ENCODE measurements at places on chromosomes 4 and X. TPM values are rescaled to one million over a fixed set of nuclear protein-coding genes. Genes with fewer than 3 reads are reported as not detected.
A peak's percentile ranks its signal among the peaks of the same experiment; 100 is the strongest.

DNA sequence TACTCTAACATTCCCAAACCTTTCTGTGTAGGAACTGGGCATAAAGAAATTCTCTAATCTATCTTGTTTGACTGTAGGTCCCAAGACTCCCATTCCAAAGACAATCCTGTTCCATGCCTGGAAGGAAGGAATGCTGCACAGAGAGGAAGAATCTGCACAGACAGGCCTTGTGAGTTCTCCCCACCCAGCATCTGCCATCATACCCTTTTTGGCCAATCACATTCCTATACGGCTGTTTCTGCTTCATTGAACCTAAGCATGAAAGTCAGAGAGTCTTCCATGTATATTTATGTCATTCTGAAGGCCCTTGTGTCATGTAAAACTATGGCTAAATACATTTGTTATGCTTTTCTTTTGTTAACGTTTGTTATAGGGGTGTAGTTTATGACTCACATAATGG is 667.7 kb upstream of the IGFBP7 start:
- H3K27ac ChIP-seq, result no peak overlapping the region
- DNase-seq, result no peak
- H3K4me3 ChIP-seq, result no peak overlapping the region
- no peaks in the 10 kb centered on the region for H3K4me1 ChIP-seq
- H3K36me3 ChIP-seq, result no peaks in the 10 kb centered on the region
- H3K27me3 ChIP-seq, result no peaks in the 10 kb centered on the region

DNA sequence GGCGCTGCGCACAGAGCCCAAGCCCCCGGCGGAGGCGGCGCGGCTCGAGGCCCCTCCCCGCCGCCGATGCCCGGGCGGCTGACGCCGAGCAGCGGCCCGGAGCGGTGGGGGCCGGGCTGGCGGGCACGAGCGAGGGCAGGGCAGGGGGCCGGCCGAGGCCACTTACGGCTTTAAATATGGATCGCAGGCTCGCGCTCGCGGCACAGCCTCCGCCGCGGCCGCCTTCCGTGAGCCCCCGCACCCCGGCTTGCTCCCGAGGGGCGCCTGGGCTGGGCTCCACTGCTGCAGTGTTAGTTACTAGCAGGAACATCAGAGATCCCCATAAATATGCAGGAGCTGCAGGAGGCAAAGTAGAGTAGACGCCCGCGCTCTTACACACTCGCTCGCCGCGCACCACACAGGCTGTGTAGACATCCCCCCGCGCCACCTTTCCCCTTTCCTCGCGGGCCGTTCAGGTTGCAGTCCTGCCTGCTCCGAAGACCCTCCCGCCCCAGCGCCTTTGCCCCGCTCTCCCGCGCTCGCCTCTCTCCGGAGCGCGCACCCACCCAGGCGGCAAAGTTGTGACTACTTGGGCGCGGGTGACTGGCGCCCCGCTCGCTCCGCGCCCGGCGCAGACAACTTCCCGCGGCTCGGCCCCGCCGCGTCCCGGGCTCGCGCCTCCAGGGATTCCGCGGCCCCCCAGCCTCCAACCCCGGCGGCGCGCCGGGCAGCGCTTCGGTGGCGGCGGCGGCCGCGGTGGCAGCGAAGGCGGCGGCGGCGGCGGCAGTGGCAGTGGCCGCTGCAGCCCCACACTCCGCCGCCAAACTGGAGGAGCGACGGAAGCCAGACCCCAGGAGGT is 152.0 kb upstream of the SLC4A4 start:
- no peaks in the 10 kb centered on the region for H3K4me1 ChIP-seq
- H3K36me3 ChIP-seq, result no peaks in the 10 kb centered on the region
- peak overlapping the region; percentile 62 for H3K4me3 ChIP-seq
- H3K27ac ChIP-seq, result no peak overlapping the region

- no peak for DNase-seq
- no peaks in the 10 kb centered on the region for H3K4me1 ChIP-seq
- H3K4me3 ChIP-seq, result no peak overlapping the region
- no peaks in the 10 kb centered on the region for H3K27me3 ChIP-seq
- no peak overlapping the region for H3K27ac ChIP-seq
Observed at GRCh38 chr4:173871643-173872042, 341.6 kb upstream of the HAND2 start.

DNA sequence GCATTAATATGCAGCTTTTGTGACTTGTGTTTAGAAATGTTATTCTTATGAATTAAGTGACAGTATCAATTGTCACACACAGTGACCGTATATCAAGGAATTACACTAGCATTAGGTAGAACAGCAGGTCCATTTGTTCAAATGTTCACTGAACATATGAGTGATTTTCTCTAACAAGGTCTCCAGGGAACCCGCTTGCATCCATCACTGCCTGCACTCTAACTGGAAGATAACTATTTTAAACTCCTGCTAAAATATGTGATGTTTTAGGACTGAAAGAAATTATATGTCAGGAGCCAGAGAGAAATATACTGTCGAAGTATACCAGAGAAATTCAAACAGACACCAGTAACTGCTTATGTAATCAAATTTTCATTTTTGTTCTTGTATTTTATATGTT is 1395.7 kb downstream of the PCDH18 start:
- H3K36me3 ChIP-seq, result no peaks in the 10 kb centered on the region
- no peak overlapping the region for H3K4me3 ChIP-seq

GRCh38 chr4:162403419-162403818 is 239.6 kb upstream of the FSTL5 start:
- no peaks in the 10 kb centered on the region for H3K36me3 ChIP-seq
- H3K27ac ChIP-seq, result no peak overlapping the region
- H3K27me3 ChIP-seq, result no peaks in the 10 kb centered on the region
- no peak for DNase-seq
- H3K4me1 ChIP-seq, result no peaks in the 10 kb centered on the region
- no peak overlapping the region for H3K4me3 ChIP-seq

DNA sequence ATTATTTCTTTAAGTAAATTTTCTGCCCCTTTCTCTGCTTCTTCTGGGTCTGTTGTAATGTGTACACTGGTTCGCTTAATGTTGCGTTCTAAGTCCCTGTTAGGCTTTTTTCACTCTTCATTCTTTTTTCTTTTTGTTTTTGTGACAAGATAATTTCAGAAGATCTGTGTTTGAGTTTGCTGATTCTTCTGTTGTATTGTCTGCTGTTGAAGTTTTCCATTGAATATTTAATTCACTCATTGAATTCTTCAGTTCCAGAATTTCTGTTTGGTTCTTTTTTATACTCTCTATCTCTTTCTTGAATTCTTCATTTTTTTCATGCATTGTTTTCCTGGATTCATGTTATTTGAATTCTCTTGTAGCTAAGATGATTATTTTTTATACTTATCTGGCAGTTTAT is 66.3 kb upstream of the NUDT6 start:
- H3K36me3 ChIP-seq, result no peaks in the 10 kb centered on the region
- no peak for DNase-seq
- H3K4me1 ChIP-seq, result no peaks in the 10 kb centered on the region
- H3K27ac ChIP-seq, result no peak overlapping the region

DNA sequence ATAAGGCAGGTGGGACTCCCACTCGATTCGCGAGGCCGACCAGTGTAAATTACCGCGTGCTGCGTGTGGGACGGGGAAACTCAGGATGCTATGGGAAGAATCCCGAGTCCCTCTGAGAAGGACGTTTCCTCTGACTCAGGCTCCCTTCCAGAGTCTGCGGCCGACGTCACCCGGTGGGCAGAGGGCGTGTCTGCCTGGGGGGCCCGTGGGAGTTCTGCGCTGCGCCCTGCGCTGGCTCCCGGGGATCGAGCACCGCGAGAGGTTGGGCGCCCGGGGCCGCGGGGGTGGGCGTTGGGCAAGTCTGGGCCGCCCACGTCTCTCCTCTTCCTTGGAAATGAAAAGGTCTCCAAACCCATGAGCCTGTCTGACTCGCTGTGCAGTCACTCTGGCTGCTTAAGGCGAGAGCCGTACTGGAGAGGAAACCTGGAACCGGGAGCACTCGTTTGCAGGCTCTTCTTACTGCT is 568 bp downstream of the NIPAL1 start:
- H3K27me3 ChIP-seq, result no peaks in the 10 kb centered on the region
- DNase-seq, result peak; percentile 72
- H3K4me3 ChIP-seq, result peak overlapping the region; percentile 98
- H3K27ac ChIP-seq, result peak overlapping the region; percentile 93
- H3K4me1 ChIP-seq, result peaks cover 32% of the 10 kb centered on the region
- H3K36me3 ChIP-seq, result peaks cover 16% of the 10 kb centered on the region

- H3K27ac ChIP-seq, result no peak overlapping the region
- H3K27me3 ChIP-seq, result peaks cover 16% of the 10 kb centered on the region
- peak; percentile 16 for DNase-seq
- no peaks in the 10 kb centered on the region for H3K36me3 ChIP-seq
Observed at GRCh38 chr4:6257247-6258025, 12.2 kb upstream of the WFS1 start.

GRCh38 chr4:109729117-109729717 is 653 bp downstream of the PLA2G12A start:
- peak overlapping the region; percentile 74 for H3K27ac ChIP-seq
- no peaks in the 10 kb centered on the region for H3K27me3 ChIP-seq
- peaks cover 9% of the 10 kb centered on the region for H3K4me1 ChIP-seq
- peak overlapping the region; percentile 78 for H3K4me3 ChIP-seq

GRCh38 chr4:1721666-1722550 is 587 bp downstream of the TACC3 start:
- no peak for DNase-seq
- H3K36me3 ChIP-seq, result 0 out of 2 replicates have a peak, but pooled peaks cover 9% of the 10 kb centered on the region
- no peaks in the 10 kb centered on the region for H3K27me3 ChIP-seq
- H3K4me3 ChIP-seq, result peak overlapping the region; percentile 93

- no peak for DNase-seq
- H3K36me3 ChIP-seq, result no peaks in the 10 kb centered on the region
- no peaks in the 10 kb centered on the region for H3K27me3 ChIP-seq
- H3K4me1 ChIP-seq, result peaks cover 8% of the 10 kb centered on the region
- H3K4me3 ChIP-seq, result no peak overlapping the region
- no peak overlapping the region for H3K27ac ChIP-seq
Observed at GRCh38 chr4:98969878-98970785, 25.4 kb upstream of the METAP1 start.

DNA sequence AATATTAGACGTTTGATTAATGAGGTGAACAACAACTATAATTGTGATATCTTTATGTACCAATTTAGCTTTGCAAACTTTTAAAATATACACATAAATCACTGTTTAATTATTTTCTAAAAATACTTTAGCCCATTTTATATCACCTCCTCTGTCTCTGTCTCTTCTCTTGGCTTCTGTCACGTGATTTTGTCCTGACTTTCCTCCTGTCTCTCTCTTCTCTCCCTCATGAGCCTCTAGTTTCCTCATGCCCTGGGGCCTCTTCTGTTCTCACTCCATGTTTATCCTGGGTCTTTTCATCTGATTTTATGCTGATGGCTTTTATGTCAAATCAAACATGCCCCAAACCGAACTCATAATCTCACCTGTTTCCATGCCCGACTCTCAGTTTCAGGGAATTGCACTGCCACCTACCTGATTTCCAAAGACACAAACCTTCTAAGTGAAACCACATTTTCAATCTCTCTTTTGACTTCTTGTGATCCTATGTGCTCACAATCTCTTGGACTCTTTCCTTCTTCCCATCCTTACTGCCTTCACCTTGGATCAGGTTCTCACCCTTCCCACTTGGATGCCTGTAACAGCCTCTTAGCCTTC is 303.0 kb upstream of the GALNT7 start:
- no peaks in the 10 kb centered on the region for H3K4me1 ChIP-seq
- no peak overlapping the region for H3K4me3 ChIP-seq
- no peak overlapping the region for H3K27ac ChIP-seq
- no peak for DNase-seq
- no peaks in the 10 kb centered on the region for H3K27me3 ChIP-seq

DNA sequence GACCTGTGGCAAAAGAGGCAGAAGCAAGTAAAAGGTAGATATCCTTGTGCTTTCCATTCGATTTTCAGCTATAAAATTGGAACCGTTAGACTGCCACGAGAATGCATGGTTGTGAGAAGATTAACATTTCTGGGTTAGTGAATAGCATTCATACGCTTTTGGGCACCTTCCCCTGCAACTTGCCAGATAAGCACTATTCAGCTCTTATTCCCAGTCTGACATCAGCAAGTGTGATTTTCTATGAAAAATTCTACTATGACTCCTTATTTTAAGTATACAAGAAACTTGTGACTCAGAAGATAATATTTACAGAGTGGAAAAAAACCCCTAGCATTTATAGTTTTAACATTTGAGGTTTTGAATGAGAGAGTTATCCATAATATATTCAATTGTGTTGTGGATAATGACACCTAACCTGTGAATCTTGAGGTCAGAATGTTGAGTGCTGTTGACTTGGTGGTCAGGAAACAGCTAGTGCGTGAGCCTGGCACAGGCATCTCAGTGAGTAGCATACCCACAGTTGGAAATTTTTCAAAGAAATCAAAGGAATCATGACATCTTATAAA is 3.9 kb downstream of the FGB start:
- no peaks in the 10 kb centered on the region for H3K36me3 ChIP-seq
- no peak overlapping the region for H3K4me3 ChIP-seq
- no peaks in the 10 kb centered on the region for H3K27me3 ChIP-seq

- no peaks in the 10 kb centered on the region for H3K27me3 ChIP-seq
- no peaks in the 10 kb centered on the region for H3K36me3 ChIP-seq
- no peak for DNase-seq
- H3K27ac ChIP-seq, result no peak overlapping the region
- no peaks in the 10 kb centered on the region for H3K4me1 ChIP-seq
Observed at GRCh38 chrX:14641681-14642655, 112.6 kb downstream of the GLRA2 start.

DNA sequence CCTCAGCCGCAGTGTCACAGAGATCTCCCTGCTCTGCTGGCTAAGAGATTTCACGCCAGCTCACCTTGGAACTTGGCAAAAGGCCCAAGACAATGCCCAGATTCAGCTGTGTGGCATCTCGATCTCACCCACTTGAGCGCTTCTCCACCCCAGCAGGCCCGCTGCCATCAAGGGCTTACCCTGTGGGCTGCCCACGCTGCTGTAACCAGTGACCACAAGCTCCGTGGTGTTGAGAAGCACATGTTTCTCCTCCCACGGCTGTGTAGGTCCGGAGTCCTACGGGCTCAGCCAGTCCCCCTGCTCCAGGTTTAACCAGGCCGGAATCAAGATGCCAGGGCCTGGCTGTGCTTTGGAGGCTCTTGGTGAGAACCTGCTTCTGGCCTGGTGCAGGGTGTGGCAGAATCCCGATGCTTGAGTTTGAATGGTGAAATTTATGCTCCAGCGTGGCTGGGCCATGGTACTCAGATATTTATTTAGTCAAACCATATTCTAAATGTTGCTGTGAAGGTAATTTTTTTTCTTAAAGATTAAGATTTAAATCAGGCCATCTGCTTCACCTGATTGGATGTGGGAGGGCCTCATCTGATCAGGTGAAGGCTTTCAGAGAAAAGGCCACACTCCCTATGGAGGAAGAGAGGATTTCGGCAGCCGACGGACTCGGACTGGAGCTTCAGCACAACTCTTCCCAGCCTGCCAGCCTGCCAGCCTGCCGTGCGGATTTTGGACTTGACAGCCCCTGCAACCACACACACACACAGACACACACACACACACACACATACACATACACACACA is 24.8 kb upstream of the ADRA2C start:
- H3K36me3 ChIP-seq, result no peaks in the 10 kb centered on the region
- H3K4me3 ChIP-seq, result no peak overlapping the region
- H3K27ac ChIP-seq, result no peak overlapping the region
- DNase-seq, result no peak
- H3K27me3 ChIP-seq, result peaks cover 91% of the 10 kb centered on the region

GRCh38 chr4:101393256-101393655 is 45.9 kb upstream of the PPP3CA start:
- H3K27ac ChIP-seq, result no peak overlapping the region
- peaks cover 4% of the 10 kb centered on the region for H3K4me1 ChIP-seq
- H3K36me3 ChIP-seq, result no peaks in the 10 kb centered on the region
- peak; percentile 38 for DNase-seq

CENPVL1 gene
- total RNA-seq, result not detected

IQCM gene
- total RNA-seq, result not detected

S100P gene
- total RNA-seq, result 837 TPM

FSTL5 gene
- 23.0 TPM for total RNA-seq

Measured in PC-9 (cell line).